Left cardiac atrium (tissue), 4 donors: ENCODE measurements at places on chromosomes 11 and 22. TPM values are rescaled to one million over a fixed set of nuclear protein-coding genes. Genes with fewer than 3 reads are reported as not detected.
A peak's percentile ranks its signal among the peaks of the same experiment; 100 is the strongest.

The PARVG gene
- total RNA-seq = 9.5 TPM

The SYT12 gene
- 1.8 TPM for total RNA-seq

The EHF gene
- total RNA-seq = 0.65 TPM

GRCh38 chr11:125772834-125773505 lies 5.7 kb downstream of the PATE2 start:
- no peak for DNase-seq

DNA sequence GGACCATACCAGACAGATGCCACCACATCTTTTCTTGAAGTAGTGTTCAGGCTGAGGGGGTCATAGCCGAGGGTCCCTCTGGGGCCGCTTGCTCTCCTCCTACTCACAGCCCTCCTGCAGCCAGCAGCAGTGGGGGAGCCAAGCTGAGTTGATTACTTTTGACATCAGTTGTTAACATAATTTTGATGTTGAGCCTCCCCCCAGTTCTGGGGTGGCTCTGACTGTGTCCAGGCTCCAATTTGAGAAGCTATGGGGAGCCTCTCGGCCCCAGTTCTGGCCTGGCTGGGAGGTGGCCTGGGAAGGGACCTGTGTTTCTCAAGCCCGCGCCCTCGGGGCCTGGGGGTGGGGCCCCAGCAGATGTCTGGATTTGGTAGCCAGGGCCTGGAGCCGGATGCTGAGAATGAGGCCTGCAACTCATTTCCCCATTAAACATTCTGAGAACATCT lies 47.9 kb downstream of the KCNQ1OT1 start:
- no peak for DNase-seq

The TREH gene
- total RNA-seq = not detected

- no peak for DNase-seq
Measured at GRCh38 chr11:78065203-78065602, 1.5 kb downstream of the THRSP start.

DNA sequence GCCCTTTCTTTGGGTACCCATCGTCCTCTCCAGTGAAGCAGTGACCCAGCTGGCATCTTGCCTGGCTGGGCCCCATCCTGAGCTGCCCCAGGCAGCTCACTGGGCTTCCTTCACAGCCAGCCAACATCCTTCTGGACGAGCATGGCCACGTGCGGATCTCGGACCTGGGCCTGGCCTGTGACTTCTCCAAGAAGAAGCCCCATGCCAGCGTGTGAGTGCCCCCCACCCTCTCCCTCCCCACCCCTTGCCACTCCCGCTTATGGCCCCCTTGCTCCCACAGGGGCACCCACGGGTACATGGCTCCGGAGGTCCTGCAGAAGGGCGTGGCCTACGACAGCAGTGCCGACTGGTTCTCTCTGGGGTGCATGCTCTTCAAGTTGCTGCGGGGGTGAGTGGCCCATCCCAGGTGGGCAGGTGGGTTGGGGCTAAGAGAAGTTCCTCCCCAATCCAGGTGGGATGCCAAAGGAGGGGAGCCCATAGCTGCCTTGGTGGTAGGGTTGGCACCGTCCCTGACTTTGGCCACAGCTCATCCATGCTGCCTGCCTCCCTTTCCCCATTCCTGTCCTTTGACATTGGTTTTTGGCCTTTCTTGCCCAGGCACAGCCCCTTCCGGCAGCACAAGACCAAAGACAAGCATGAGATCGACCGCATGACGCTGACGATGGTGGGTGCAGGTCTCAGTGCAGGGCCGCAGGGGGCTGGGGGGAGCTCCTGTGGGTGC lies 6.8 kb upstream of the ANKRD13D start:
- DNase-seq = peak; percentile 17

- DNase-seq = peak; percentile 95
Measured at GRCh38 chr11:57311109-57311936, 13.4 kb downstream of the TNKS1BP1 start.

DNA sequence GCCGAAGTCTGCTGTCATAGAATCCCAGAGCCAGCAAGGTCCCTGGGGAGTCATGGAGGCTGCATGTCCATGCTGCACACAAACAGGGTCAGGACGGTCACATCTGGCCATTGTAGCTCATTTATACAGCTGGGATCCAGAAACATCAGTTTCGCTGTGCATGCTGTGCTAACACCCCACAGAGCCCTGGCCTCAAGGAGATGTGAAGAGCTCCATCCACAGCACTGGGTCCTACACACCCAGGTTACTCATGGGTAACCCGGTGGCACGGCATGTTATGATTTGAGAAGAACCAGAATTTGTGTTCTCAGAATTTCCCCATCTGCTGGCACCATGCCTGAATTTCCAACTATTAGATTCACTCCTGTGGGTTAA lies 146.3 kb upstream of the ARHGAP20 start:
- DNase-seq = peak; percentile 37

The CFAP300 gene
- total RNA-seq = 2.2 TPM
